Dorsolateral prefrontal cortex (tissue), 122 donors: ENCODE measurements at places on chromosomes 2 and 18. TPM values are rescaled to one million over a fixed set of nuclear protein-coding genes. Genes with fewer than 3 reads are reported as not detected.

The GRB14 gene
- total RNA-seq, result 6.1 TPM

- no peak for DNase-seq
Observed at GRCh38 chr18:36247036-36247435, 50.5 kb upstream of the FHOD3 start.

- no peak for DNase-seq
Observed at GRCh38 chr2:55425431-55425831, 5.8 kb upstream of the CCDC88A start.

The BARD1 gene
- total RNA-seq, result 13.6 TPM

DNA sequence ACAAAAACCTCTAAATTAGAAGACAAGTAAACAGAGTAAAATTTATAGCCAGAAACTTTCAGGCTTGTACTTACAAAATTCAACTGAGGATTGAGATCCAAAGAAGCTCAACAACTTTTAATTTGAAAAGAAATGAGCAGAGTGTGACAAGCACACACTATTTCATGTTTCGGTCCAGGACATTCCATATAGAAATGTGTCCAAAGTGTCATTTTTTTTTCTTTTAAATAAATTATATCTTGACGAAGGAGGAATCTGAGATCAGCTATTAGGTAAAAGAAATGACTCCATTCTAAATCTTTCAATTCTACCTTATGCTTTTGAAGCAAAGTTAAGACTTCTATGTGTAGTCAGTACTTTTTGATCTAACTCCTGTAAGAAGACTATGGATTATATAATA, 4.6 kb downstream of the FN1 start:
- DNase-seq, result no peak

The SERPINB13 gene
- total RNA-seq, result not detected

The C1QL2 gene
- 24.4 TPM for total RNA-seq

- DNase-seq, result no peak
Observed at GRCh38 chr2:218983934-218984238, 1.1 kb downstream of the FEV start.

DNA sequence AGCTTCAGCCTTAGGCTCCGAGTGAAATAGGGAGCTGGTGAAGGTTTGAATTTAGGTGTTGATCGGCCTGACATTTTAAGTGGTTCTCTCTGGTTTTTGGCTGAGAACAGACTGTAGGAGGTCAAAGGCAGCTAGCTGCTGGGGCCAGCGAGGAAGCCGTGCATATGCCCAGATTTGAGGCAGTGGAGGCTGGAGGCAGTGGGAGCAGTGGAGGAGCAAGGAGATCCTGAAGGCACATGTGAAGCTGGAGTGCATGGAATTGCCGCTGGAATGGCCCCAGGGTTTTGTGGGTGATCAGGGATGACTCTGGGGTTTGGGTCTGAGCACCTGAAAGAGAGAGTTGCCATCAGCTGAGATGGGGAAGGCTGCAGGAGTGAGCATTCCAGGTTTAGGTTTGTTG, 25.1 kb downstream of the STEAP3 start:
- DNase-seq, result no peak

GRCh38 chr2:200670751-200671150, 84.9 kb downstream of the AOX1 start:
- no peak for DNase-seq

GRCh38 chr2:24351981-24352380, 8.4 kb downstream of the ITSN2 start:
- DNase-seq, result no peak

DNA sequence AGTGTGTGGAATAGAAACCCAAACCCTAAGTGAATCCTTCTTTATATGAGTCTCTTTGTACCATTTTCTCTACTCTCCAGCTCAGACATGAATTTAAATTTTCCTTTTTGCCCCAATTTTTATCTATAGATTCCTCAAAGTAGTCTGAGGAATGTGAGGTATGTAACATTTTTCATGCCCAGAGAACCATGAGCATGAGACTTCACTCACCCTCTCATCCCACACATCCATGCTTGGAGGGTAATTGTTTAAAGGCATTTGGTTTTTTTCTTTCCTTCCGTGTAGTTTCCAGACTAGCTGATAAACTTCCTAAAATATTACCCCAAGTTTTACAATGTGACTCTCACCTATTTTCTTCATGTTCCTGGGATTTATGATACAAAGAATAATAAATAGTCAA, 2056.8 kb upstream of the CELF4 start:
- DNase-seq, result no peak
